ENCODE measurements at places on chromosomes 1 and 21. TPM values are rescaled to one million over a fixed set of nuclear protein-coding genes. Genes with fewer than 3 reads are reported as not detected.

DNA sequence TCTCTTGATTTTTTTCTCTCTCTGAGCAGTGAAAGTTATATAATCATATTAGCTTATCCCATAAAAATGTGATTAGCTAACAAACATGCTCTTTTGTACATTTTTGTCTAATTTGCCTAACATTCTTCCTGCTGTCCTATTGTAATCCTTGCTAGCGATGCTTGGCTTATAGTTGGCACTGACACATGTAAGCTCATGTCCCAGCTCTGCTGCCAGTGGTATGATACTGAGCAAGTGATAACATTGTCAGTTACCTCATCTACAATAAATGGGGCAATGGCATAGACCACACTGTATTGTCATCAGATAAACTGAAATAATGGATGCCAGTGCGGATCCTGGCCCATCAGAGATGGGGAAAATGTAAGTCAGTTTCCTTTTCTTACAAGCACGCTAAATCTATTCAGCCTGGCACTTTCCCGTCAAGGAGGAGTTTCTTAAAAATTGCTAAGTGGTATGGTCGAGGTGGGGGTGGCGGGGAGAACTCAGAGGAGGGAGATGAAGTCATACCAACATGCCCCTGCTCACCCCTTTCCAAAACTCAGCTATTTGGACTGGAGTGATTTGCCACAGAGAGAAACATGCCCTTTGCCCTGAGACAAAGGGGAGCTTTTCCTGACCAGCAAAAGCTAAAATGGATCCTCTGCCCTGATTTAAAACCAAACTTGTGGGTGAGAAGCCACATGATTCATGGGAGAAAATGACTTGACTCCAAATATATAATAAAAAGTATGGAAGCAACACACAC is 1.3 kb downstream of the FYB2 start:
- DNase-seq: no peak

Gene ZNF436
- polyA plus RNA-seq: 3.8 TPM

Gene CNKSR1
- 16.1 TPM for polyA plus RNA-seq

Gene UMODL1
- polyA plus RNA-seq: not detected

Measured in small intestine (tissue), 16 donors.